ENCODE measurements at places on chromosomes 2 and 18.

DNA sequence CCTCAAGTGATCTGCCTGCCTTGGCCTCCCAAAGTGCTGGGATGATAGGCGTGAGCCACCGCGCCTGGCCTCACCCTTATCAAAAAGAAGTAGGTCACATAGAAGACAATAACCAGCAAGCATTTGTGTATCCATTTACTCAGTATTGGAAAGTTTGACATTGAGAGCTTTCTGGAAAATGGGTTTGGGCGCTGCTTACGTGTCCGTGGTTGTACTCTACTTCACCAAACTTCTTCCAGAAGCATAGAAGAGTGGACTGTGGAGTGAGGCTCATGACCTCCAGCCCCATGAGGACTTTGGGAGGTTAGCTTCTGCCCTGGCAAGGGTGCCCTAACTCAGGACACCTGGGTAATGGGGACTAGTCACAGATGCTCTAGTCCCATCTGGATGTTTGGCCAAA is 3.7 kb upstream of the ODC1 start:
- no peak for DNase-seq

- DNase-seq = no peak
These were observed 106.4 kb upstream of the CCDC85A start for GRCh38 chr2:56077359-56077915.

- DNase-seq = no peak
These were observed 8.8 kb upstream of the ITGB6 start for GRCh38 chr2:160208655-160209515.

DNA sequence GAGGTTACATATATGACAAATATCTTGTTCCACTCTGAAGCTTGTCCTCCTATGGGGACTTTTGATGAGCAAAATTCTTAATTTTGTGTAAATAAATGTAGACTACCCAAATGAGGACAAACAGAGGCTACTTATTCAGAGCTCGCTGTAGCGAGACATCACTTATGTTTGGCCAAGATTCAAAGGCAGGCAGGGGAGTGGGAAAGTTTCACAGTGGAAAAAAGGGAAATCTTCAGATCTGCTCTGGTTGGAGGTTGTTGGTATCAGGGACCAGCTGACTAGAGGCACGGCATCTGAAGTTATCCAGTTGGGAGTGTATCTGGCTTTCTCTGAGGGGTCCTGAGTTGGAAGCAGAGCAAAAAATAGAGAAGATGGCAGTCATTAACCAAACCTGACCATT is 1.3 kb downstream of the PLB1 start:
- no peak for DNase-seq

GRCh38 chr2:174967086-174967485 is 38.1 kb downstream of the CHN1 start:
- DNase-seq = no peak
